ENCODE measurements at places on chromosomes 6 and 20.

- no peak for DNase-seq
Observed at GRCh38 chr6:3506200-3506599, 49.4 kb upstream of the SLC22A23 start.

DNA sequence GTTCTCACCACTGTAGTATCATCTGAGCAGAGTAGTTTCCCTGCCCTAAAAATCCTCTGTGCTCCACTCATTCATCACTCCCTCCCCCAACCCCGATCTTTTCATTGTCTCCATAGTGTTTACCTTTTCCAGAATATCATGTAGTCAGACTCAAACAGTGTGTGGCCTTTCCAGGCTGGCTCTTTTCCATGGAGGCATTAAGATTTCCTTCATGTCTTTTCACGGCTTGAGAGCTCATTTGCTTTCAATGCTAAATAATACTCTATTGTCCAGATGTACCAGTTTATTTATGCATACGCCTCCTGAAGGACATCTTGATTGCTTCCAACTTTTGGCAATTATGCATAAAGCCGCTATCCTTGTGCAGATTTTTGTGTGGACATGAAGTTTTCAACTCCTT lies 235.8 kb downstream of the PHACTR1 start:
- DNase-seq = no peak

GRCh38 chr6:98787961-98788360 lies 46.4 kb upstream of the POU3F2 start:
- no peak for DNase-seq

DNA sequence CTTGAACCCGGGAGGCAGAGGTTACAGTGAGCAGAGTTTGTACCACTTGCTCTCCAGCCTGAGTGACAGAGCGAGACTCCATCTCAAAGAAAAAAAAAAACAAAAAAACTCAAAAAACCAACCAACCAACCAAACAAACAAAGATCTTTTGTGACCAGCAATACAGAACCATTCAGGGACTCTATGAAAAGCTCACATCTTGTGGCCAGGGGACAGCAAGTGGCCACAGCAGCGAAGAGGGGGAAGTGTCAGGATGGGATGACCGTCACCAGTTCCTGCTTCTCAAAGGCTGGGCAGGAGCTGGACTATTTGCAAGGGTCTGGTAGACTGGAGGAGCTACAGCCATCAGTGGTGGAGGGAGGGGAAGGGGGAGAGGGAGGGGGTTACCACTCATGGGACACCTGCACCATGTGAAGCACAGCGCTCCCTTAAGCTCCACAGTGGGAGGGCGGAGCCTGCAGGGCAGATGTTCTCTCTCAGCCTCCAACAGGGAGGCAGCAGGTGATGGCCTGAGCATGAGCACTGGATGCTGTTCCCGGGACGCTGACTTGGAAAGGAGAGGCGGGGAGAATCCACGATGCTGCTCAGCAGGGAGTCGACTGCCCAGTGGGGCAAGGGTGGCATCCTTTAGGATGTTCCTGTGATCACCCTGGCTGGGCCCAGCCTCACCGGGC lies 19.7 kb upstream of the ULBP3 start:
- DNase-seq = no peak

DNA sequence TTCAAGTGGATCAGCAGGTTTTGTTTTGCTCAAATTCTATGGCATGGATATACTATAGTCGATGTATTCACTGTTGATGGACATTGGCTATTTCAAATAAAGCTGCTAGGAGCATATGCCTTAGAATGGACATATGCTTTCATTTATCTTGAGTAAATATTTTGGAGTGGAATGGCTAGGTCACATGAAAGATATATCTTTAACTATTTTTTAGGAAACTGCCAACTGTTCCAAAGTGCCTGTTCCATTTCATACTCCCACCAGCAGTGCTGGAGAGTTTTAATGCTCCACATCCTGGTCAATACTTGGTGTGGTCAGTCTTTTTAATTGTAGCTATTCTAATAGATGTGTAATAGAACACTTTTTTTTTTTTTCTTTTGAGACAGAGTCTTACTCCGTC lies 81.1 kb upstream of the PIM1 start:
- no peak for DNase-seq

GRCh38 chr20:37528446-37529213 lies 954 bp upstream of the BLCAP start:
- DNase-seq = no peak
